Activated effector memory CD4-positive, alpha-beta T cell treated with Interleukin-2 at 50 U/mL for 16 hours (primary cell): ENCODE measurements at places on chromosomes 11 and 22.

- DNase-seq, result no peak
Measured at GRCh38 chr22:30420347-30421125, 5.0 kb upstream of the MTFP1 start.

DNA sequence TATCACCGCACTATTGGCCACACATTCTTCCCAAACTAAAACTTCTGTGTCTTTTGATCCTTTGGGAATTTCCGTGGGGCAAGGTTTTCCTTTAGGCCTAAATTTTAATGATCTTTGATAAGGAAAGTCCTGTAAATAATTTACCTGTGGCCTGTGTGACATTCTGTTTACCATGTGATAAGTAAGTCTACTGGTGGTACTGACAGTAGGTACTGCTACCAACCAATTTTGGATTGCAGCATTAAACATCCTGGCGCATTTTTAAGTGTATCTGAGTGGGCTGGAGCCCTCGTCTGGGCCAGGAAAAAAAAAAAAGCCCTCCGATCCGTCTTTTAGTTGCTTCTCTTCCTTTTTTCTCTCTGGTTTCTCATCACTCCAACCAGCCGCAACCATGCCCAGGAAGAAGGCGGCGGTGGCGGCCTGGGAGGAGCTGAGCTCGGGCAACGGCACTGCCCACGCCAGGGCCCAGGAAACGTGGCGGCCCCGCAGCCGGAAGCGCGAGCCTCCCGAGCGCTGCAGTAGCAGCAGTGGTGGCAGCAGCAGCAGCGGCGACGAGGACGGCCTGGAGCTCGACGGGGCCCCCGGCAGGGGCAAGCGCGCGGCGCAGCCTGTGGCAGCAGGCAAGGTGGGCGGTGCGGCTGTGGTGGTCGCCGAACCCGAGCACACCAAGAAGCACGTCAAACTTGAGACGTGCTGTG is 33.6 kb downstream of the ASRGL1 start:
- peak; percentile 16 for DNase-seq

- DNase-seq, result no peak
Measured at GRCh38 chr11:118789501-118790356, 1.2 kb downstream of the DDX6 start.

DNA sequence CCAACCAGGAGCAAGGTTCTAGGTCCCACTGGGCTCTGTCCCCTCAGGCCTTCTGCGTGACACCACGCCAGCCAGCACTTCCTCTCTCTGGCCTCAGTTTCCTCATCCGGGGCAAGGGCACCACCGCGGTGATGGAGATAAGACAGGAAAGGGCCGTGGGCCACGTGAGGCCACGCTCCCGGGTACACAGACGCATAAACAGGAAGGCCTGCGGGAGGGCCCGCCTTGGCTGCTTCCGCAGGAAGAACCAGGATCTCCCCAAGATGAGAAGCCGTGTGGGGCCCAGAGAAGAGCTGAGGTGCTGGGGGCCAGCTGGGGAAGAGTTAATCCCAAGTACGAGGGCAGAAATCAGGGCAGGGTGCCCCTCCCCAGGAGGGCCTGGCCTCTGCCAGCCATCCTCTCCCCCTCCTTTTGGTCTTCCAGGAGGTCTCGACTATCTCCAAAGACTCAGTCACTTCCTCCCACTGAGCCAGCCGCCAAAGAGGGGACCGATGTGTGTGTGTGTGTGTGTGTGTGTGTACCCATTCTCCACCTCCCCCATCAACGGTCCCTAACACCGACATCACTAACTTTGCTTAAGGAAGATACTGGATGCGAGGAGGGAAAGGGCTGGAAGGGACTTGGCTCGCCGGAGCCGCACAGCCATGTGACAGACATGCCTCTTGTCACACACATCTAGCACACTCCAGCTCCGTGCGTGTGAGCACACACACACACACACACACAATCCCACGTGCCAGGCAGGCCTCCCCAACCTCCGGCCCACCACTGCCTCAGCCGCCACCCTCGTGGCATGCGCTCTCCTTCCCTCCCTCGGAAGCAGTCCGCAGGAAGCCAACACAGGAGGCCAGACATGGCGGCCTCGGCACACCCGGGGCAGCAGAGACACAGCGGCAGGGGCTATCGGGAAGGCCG is 1.4 kb downstream of the MFNG start:
- peak; percentile 82 for DNase-seq

DNA sequence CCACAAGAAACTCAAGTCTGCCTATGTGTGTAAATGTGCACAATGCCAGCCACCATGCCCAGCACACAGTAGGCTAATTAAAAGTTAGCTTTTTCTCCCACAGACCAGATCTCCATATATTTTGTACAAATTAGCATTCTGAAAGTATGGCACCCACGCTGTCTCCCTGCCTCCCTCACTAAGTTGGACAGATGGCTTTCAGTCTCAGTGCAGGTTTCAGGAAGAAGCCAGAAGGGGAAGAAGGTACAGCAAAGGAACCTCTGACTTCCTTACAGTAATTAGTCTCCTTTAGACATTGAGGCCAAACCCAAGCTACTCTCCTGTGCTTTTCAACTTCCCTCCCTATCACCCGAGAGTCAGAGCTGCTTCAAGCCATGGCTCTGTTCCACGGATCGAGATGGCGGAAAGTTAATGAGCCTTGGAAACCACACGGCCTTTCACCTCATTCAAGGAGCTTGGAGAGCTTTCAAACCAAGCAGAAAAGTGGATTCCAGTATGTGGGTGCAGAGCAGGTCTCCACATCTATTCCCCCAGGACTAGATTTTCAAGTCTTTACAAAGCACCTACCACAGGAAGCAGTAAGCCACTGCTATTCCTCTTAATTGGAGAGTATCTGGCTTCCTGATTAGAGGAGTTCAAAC is 221.1 kb upstream of the NARS2 start:
- DNase-seq, result no peak

DNA sequence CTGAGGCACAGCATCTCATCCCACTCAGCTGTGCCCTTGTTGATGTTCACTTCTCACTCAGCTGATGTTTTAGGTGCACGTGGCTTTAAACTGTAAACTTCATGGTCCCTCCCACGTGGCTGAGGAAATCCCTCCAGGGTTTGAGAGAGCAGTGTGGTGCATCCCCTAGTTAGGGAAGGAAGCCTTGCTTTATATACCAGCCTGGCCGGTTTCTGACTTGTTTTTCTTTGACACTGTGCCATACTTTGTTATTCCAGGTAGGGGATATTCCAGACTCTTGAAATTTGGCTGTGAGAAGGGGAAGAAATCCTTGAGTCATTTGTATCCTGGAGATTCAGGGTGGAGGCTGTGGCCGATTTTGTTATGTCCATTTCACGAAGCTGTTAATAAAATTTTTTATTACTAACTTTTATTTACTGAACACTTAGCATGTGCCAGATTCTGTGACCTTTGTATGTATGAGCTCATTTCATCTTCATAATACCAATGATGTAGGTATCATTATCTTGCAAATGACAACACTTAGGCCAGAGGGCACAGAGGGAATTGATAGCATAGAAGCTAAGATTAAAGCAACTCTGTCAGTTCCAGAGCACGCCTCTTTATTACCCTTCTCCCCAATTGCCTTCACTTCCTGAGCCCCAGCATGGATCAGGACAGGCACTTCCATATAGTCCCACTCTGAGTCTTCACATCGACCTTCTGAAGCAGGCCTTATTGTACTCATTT is 116.6 kb downstream of the NAV2 start:
- DNase-seq, result no peak
